ENCODE measurements at places on chromosomes 13 and 19.

- DNase-seq, result no peak
Observed at GRCh38 chr19:56119582-56119978, 1.5 kb downstream of the ZNF787 start.

GRCh38 chr19:15297416-15298224 is 34.7 kb downstream of the BRD4 start:
- DNase-seq, result no peak

DNA sequence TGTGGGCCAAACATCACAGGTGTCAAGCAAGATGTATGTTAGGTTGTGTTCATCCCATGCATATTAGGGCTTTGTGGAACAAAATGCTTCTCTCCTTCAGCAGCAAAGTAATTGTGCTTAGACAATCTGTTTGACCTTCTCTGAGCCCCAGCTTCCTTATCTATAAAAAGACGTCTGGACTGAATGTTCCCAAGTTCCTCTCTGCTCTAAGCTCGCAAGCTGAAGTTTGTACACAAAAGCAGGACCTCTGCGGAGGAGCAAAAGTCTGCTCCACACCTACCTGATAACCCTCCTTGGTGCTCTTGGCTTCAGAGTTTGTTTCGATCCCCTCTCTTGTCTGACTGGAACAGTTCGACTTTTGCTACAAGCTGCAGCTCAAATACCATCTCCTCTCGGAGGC is 95.7 kb upstream of the UBL3 start:
- DNase-seq, result no peak

DNA sequence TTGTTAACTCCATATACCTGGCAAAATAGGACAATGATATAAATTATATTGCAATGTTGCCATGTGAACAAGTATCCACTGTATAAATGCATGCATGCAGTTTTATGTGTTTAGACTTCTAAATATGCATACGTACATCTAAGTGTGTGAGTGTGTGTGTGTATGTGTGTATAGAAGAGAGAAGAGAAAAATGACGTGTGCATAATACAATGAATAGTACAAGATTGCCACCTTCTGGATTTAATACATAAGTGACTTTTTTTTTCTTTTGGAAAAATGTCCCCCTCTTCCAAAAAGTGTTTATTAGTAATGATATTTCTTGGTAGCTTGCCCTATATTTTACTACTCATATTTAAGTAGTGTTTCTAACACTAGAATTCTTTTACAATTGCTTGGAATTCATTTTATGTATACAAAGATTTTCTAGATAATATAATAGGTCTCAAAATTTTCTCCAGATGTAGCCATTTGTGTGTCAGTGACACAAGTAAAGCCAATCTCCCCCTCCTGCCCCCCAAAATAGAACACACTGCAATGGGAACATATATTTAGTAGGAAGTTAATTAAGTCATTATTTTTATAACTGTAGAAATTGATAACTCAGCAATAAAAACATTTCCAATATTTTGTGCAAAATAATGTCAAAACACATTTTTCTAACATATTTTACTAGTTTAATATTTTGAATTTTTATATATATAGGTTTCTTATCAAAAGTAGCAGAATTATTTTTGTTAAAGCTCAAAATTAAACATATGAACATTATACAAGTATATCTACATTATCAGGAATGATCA is 783.3 kb upstream of the ATXN8OS start:
- no peak for DNase-seq

DNA sequence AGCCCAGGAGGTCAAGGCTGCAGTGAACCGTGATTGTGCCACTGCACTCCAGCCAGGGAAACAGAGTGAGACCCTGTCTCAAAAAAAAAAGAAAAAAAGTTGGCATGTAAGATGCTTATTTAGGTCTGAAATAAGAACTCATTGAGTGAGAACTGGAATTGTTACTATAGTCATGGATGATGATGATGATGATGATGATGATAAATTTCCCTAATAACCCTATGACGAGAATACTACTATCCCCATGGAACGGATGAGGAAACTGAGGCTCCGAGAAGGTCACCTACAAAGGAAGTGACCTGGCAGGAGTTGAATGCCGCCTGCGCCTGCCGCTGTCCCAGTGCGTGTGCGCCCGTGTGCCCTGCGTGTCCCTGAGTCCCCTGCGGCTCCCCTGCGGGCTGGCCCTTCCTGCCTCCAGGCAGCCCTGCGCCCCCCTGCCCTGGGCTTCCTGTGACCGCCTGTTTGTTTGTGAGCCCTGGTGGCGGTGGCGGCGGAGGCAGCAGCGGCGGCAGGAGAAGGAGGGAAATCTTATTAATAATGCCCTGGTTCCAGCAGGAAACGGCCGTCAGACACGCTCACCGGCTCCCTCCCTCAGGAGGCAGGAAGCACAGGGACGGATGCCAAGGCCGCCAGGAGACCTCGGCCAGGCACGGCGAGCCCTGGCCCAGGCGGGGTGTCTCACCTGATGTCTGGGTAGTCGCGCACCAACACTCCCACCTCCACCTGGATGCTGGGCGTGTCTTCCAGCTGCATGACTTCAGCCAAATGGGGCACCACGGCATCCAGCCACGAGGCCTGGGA is 29.6 kb downstream of the EXOC3L2 start:
- no peak for DNase-seq

- peak; percentile 57 for DNase-seq
Observed at GRCh38 chr19:4186087-4186993, 3.9 kb downstream of the ANKRD24 start.

GRCh38 chr13:60836821-60837220 is 439.8 kb downstream of the TDRD3 start:
- DNase-seq, result no peak

DNA sequence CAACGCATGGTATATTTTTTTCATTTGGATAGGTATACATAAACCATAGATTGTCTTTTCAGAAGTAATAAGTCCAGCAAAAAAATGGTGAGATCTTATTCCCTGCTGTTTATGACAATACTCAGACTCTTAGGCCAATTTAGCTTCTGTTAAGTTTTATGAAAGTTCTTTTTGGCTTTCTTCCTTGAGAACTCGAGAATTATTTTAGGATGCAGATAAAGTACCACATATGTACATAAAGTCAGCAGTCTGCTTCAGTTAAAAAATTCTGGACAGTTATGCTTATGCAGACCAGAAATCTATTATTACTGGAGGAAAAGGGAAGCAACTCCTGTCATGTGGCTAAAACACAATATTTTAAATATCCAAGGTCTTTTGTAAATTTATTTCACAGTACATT is 422.9 kb downstream of the GPC6 start:
- no peak for DNase-seq

GRCh38 chr19:8148410-8149260 is 757 bp downstream of the FBN3 start:
- DNase-seq, result no peak

DNA sequence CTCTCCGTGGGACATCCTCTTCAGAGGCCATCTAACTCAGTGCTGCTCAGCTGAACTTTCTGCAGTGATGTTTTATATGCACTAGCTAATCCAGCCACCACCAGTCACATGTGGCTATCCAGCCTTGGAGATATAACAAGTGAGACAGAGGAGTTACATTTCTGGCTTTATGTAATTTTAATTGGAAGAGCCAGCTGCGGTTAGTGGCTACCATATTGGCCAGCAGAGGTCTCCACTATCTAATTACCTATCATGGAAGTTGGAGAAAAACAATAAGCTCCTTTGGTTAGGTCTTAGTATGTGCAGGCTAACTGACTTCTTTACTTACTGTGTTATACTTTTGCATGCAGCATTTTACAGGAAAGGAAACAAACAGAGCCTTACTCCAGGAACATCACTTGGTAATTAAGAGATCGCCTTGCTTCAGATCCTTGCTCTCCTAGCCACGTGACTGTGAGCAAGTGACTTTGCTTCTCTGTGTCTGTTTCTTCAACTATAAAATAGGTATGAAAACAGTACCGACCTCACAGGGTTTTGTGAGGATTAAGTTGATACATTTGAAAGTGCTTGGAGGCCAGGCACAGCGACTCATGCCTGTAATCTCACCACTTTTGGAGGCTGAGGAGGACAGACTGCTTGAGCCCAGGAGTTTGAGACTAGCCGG is 1.6 kb upstream of the KLK10 start:
- DNase-seq, result no peak
